ENCODE measurements at places on chromosomes 3 and 15. TPM values are rescaled to one million over a fixed set of nuclear protein-coding genes. Genes with fewer than 3 reads are reported as not detected.

GRCh38 chr3:69607466-69608305, 131.6 kb upstream of the MITF start:
- H3K27me3 ChIP-seq = no peaks in the 10 kb centered on the region
- H3K36me3 ChIP-seq = no peaks in the 10 kb centered on the region
- no peaks in the 10 kb centered on the region for H3K4me1 ChIP-seq
- H3K27ac ChIP-seq = no peak overlapping the region

GOLGA6L4 gene
- 0.28 TPM for total RNA-seq

DNA sequence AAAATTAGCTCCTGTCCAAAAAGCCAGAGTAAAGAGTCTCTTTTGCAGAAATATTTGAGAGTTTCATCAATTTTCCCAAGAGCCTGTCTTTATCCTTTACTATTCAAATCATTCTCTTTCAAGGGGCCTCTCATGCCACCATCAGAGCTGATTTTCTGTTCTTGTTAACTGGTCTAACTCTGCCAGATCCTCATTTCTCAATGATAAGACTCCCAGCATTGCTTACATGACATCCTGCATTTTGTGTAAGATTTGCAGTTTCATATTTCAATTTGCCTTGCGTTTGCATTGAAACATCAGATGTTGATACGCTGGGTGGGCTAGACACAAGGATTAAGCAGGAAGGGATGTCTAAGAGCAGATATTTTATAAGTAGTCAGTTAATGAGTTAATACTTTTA, 228.7 kb downstream of the TBL1XR1 start:
- no peaks in the 10 kb centered on the region for H3K4me1 ChIP-seq
- DNase-seq = no peak
- no peak overlapping the region for H3K4me3 ChIP-seq
- H3K27me3 ChIP-seq = no peaks in the 10 kb centered on the region
- H3K27ac ChIP-seq = no peak overlapping the region

GRCh38 chr3:78174821-78175220, 1134.9 kb downstream of the ROBO2 start:
- DNase-seq = no peak
- no peak overlapping the region for H3K4me3 ChIP-seq
- no peaks in the 10 kb centered on the region for H3K27me3 ChIP-seq
- H3K4me1 ChIP-seq = no peaks in the 10 kb centered on the region
- H3K27ac ChIP-seq = no peak overlapping the region

DNA sequence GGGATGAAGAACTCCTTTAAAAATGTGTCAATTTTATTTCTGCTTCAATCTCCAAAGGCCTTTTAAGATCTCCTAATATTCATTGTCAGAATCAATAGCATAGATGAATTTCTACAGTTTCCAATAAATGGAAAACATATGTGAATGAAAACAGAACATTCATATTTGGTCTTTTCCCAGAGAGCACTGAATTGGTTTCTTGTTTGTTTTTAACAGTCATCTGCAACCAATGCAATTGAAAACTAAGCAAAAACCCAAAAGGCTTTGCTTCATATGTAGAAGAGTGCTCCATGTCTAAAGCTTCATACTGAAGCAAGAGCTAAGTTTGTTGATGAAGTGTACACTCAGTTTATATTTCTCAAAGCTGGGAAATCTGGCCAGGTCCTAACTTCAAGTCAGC, 426.5 kb upstream of the CDIN1 start:
- H3K36me3 ChIP-seq = no peaks in the 10 kb centered on the region
- no peak overlapping the region for H3K4me3 ChIP-seq
- no peak overlapping the region for H3K27ac ChIP-seq

- no peak overlapping the region for H3K4me3 ChIP-seq
- DNase-seq = no peak
- peaks cover 8% of the 10 kb centered on the region for H3K4me1 ChIP-seq
- H3K27me3 ChIP-seq = no peaks in the 10 kb centered on the region
These were observed 3.7 kb downstream of the FSTL1 start for GRCh38 chr3:120446891-120447668.

GRCh38 chr3:157330206-157330605, 106.4 kb upstream of the PTX3 start:
- H3K4me1 ChIP-seq = no peaks in the 10 kb centered on the region
- no peaks in the 10 kb centered on the region for H3K36me3 ChIP-seq
- H3K27ac ChIP-seq = no peak overlapping the region
- DNase-seq = no peak
- no peaks in the 10 kb centered on the region for H3K27me3 ChIP-seq

TMEM41A gene
- total RNA-seq = 17.9 TPM

VEPH1 gene
- total RNA-seq = not detected

GRCh38 chr15:38391191-38391590, 62.7 kb upstream of the FAM98B start:
- H3K4me3 ChIP-seq = no peak overlapping the region
- no peak overlapping the region for H3K27ac ChIP-seq
- no peaks in the 10 kb centered on the region for H3K27me3 ChIP-seq
- no peaks in the 10 kb centered on the region for H3K36me3 ChIP-seq
- no peak for DNase-seq

DNA sequence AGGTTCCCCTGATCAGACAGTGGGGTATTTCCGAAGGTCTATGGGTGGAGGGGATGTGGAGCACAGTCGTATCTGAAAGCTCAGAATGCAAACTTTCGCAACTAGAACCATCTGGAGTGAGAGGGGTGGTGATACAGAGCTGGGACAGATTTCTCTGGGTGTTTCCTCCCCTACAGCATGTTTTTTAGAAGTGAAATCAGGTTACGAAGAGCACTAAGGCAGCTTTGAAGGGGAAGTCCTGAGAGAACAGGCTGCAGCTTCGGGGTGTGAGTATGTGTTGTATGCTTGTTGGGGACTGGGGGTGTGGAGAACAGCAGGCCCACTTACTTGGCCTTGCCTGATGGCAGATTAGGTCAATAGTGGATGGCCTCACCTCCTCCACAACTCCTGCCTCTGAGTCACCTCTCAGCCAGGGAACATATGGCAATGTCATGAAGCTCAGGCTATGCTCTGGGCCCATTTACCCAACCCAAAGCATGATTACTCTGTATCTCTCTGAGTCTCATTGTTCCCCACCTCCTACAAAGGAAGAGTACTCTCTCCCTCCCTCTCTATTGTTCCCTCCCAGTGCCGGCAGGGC, 107.2 kb upstream of the RASGRP1 start:
- no peak for DNase-seq
- H3K27me3 ChIP-seq = peaks cover 5% of the 10 kb centered on the region
- no peak overlapping the region for H3K27ac ChIP-seq
- H3K4me3 ChIP-seq = no peak overlapping the region
- no peaks in the 10 kb centered on the region for H3K4me1 ChIP-seq

DNA sequence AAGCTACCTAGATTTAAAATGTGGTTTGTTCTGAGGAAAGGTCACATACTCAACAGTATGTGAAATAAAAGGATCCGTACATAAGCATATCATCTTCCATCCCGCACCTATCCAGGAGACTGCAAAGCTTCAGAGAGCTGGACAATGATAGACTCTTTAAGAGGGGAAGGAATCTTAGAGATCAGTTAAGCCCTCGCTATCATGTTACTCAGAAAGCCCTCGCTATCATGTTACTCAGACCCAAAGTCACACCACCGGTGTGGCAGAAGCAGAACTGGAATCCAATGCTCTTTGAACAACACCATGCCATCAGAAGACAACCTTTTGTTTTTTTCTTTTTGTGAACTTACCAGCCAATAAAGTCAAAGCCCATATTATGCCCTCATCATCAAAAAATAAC, 5.8 kb downstream of the ANO10 start:
- H3K4me3 ChIP-seq = no peak overlapping the region
- H3K27ac ChIP-seq = no peak overlapping the region
- no peaks in the 10 kb centered on the region for H3K36me3 ChIP-seq
- no peaks in the 10 kb centered on the region for H3K4me1 ChIP-seq
- no peak for DNase-seq

- no peak overlapping the region for H3K4me3 ChIP-seq
- no peaks in the 10 kb centered on the region for H3K27me3 ChIP-seq
- DNase-seq = no peak
These were observed 158.8 kb downstream of the PDZRN3 start for GRCh38 chr3:73465926-73466325.

SEMA3F gene
- 9.3 TPM for total RNA-seq

CHDH gene
- 0.41 TPM for total RNA-seq

GOLGA6L7 gene
- 0.15 TPM for total RNA-seq

- H3K27me3 ChIP-seq = no peaks in the 10 kb centered on the region
- DNase-seq = no peak
- H3K27ac ChIP-seq = no peak overlapping the region
- no peaks in the 10 kb centered on the region for H3K4me1 ChIP-seq
These were observed 163.2 kb downstream of the FBLN2 start for GRCh38 chr3:13711911-13712650.

DNA sequence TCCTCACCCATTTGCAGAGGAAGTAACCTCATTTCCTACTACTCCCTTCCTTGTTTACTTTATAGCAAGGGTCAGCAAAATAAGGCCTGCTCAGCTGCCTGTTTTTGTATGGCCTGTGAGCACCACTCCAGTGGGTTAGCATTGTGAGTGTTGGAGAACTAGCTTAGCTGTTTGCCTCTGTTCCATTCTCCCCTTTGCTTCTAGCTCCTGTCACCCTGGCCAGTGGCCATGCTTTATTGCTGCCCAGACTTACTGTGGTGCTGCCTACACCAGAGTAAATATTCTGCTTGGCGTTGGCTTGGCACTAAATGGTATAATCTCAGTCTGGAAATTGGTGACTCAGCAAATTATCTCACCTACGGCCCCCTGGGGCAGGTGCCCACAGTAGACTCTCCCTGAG, 8.8 kb downstream of the PDCD6IP start:
- no peak for DNase-seq
- 0 out of 2 replicates have a peak, but pooled peaks cover 3% of the 10 kb centered on the region for H3K36me3 ChIP-seq
- no peaks in the 10 kb centered on the region for H3K27me3 ChIP-seq
- H3K4me1 ChIP-seq = no peaks in the 10 kb centered on the region
- no peak overlapping the region for H3K27ac ChIP-seq

DNA sequence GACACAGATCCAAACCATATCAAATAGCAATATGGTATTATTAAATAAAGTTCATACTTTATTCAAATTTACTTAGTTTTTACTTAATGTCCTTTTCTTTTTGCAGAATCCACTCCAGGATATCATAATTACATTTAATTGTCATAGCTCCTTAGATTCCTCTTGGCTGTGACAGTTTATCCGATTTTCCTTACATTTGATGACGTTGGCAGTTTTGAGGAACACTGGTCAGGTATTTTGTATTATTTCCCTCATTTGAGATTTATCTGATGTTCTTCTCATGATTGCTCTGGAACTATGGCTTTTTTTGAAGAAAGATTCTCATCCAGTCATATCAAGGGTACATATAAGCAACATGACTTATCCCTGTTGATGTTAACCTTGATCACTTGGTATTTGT, 198.3 kb upstream of the STAC start:
- H3K27ac ChIP-seq = no peak overlapping the region
- no peak for DNase-seq
- no peaks in the 10 kb centered on the region for H3K4me1 ChIP-seq
- H3K4me3 ChIP-seq = no peak overlapping the region
- H3K27me3 ChIP-seq = no peaks in the 10 kb centered on the region
- H3K36me3 ChIP-seq = no peaks in the 10 kb centered on the region

DNA sequence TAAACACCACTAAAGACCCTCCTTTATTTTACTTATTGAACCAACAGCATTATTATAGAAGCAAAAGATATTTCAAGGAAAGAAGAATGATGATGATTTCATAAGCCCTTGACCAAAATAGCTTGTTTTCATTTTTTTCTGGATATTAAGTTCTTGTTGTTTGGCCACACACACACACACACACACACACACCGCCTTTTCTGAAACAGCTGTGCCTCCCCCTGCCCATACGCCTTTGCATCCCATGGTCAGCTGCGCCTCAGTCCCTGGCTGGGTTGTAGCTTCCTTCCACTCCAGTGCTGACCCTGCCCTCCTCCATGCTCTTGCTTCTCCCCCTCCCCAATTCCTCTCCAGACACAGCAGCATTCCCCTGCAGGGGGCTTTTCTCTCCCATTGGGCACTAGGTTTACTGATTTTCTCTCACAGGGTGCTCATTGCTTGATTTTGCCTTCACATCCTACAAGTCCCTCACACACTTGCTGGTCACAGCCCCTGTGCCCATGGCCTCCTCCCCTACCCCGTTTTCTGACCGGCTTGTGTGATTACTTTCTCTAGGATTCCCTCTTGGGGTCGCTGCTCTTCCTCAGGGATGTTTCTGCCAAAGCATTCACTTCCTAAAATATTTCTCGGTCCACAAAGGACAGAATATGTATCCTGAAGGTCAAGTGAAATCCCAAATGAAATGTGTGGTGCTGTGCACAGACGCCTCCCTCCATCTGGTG, 18.4 kb downstream of the MESP1 start:
- no peaks in the 10 kb centered on the region for H3K4me1 ChIP-seq
- H3K36me3 ChIP-seq = no peaks in the 10 kb centered on the region
- H3K4me3 ChIP-seq = no peak overlapping the region
- no peak for DNase-seq

UPK1B gene
- total RNA-seq = not detected

WWTR1 gene
- 49.1 TPM for total RNA-seq

COL6A5 gene
- not detected for total RNA-seq

All from SJCRH30 (cell line).